Natural killer cell treated with Interleukin-12 subunit alpha and Interleukin-12 subunit beta and Interleukin-15 and Interleukin-18, amount 100 ng/mL, for 72 hours (primary cell): ENCODE measurements at places on chromosomes 1 and 21.
A peak's percentile ranks its signal among the peaks of the same experiment; 100 is the strongest.

DNA sequence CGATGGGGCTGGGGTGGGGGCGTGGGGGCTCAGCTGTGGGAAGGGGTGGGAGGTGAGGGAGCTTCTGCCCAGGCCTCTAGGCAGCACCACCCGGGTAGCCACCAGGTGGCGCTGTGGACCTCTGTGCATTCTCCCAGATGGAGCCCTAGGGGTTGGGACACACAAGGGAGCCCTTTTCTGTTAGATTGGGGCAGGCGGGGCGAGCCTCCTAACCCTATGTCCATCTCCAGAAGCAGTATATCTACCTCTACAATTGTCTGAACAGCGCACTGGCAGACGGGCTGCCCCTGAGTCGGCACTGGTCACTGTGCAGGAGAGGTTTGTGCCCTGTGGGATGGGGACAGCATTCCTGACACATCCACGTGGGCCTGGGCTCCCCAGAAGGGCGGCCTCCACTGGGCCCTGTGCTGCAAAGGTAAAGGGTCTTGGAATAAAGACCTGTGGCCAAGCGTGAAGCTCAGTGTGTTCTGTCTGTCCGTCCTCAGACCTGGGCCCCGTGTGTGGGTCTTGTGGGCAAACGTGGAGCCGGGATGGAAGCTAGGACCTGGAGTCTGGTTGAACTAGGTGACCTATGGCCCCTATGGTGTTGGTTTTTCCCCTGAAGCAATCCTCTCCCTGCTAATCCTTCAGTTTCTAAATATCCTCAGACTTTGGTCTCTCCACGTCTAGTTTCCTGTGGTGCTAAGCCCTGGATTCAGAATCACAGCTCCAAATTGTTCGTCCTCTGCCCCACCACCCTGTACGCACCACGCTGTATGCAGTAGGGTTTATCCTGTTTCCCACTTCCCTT lies 4.4 kb upstream of the LGR6 start:
- DNase-seq = peak; percentile 84

GRCh38 chr1:145906954-145907753 lies 2.7 kb downstream of the ITGA10 start:
- DNase-seq = no peak

DNA sequence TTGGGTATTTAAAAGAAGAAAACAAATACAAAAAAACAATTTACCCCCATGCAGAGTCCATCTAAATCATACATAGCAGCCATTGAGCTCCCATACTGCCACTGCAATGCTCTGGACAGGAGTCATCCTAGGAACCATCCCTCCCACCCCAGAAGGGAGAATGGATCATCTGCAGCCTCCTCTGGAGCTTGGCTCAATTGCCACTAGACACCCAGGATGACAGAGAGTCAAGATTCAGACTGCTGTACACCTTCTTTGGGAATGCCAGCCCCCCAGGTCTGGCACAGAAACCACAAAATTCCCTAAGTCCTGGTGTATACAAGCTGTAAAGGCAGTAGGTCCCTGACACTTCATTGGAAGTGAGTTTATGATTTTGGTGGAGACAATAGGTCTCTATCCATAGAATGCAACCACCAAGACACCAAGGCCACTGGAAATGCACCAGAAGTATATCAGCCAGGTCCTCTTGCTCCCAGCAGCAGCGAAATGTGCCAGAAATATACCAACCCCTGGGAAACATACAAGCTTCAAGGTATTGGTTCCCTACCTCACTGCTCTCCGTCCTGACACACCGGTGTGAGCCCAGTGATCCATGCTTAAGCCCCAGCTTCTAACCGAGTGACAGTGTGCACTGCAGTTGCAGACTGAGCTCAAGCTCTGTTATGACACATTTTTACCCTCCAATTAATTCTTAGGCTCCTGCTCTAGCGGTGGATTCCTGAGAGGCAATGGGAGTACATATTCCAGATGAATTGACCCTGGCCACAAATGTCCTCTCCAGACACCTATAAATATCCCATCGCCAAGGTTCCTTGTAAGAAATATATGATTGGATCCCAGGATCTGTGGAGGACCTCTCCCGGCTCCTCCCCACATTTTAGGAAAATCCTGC lies 4.4 kb downstream of the TAL1 start:
- DNase-seq = no peak

DNA sequence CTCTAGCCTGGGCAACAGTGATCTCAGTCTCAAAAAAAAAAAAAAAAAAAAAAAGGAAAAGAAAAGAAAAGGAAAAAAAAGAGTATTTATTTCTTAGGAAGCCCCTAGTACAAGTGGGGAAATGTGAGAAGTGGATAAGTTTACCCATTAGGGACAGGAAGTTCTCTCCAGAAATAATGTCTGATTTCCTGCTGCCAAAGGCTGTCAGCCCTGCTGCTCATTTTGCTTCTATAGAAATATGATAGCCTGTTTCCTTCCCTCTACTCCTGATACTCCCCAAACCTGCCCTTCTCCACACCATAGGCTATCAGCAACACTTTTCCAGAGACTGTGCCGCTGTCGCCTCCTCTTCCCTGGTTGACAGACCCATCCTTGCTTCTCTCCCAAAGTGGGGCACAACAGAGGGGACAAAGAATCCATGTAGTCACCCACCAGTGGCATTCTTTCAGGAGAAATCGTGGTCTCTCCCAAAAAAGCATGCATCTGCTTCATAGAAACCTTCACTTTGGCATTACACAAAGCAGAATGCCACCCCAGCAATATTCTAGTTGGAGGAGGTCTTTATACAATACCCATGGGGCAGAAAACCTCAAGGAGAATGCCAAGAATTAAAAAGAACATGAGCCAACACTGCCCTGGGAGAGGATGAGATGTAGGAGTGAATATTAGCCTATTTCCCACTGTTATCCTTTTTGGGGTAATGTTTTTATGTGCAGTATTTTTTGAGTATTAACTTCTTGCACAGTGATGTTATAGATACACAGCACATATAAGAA lies 166.3 kb upstream of the NR5A2 start:
- no peak for DNase-seq
